ENCODE measurements at places on chromosomes 7 and 10. TPM values are rescaled to one million over a fixed set of nuclear protein-coding genes. Genes with fewer than 3 reads are reported as not detected.

DNA sequence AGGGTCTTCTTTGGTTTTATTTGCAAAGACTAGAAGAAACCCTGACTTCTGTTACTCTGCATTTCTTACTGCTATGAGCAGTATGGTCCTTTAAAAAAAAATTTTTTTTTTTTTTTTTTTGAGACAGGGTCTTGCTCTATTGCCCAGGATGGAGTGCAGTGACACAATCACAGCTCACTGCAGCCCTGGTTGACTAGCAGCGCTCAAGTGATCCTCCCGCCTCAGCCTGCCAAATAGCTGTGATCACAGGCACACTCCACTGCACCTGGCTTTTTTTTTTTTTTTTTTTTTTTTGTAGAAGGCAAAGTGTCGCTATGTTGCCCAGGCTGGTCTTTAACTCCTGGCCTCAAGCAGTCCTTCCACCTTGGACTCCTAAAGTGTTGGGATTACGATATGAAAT is 17.4 kb downstream of the CNNM2 start:
- peaks cover 10% of the 10 kb centered on the region for H3K36me3 ChIP-seq
- H3K27ac ChIP-seq, result no peak overlapping the region
- no peaks in the 10 kb centered on the region for H3K4me1 ChIP-seq

- no peaks in the 10 kb centered on the region for H3K4me1 ChIP-seq
- H3K27me3 ChIP-seq, result peaks cover 6% of the 10 kb centered on the region
- no peaks in the 10 kb centered on the region for H3K36me3 ChIP-seq
- DNase-seq, result no peak
- no peak overlapping the region for H3K27ac ChIP-seq
- H3K4me3 ChIP-seq, result no peak overlapping the region
Measured at GRCh38 chr7:54961391-54961790, 57.4 kb upstream of the EGFR start.

- peak overlapping the region; percentile 2 for H3K4me3 ChIP-seq
- DNase-seq, result no peak
- H3K36me3 ChIP-seq, result no peaks in the 10 kb centered on the region
- peaks cover 77% of the 10 kb centered on the region for H3K4me1 ChIP-seq
- no peaks in the 10 kb centered on the region for H3K27me3 ChIP-seq
- H3K27ac ChIP-seq, result peak overlapping the region; percentile 20
Measured at GRCh38 chr10:22669163-22669711, 45.1 kb downstream of the PIP4K2A start.

- H3K4me1 ChIP-seq, result no peaks in the 10 kb centered on the region
- DNase-seq, result no peak
- H3K27ac ChIP-seq, result no peak overlapping the region
- peaks cover 2% of the 10 kb centered on the region for H3K36me3 ChIP-seq
Measured at GRCh38 chr7:137943132-137943551, 58.7 kb downstream of the CREB3L2 start.

GRCh38 chr7:69598081-69598486 is at the start of gene AUTS2:
Gene AUTS2 (plus strand): TSS chr7:69598475. CDS start chr7:69599654, 1,179 bp downstream.
- H3K36me3 ChIP-seq, result peaks cover 4% of the 10 kb centered on the region
- H3K27me3 ChIP-seq, result no peaks in the 10 kb centered on the region
- peak; percentile 78 for DNase-seq
- H3K4me3 ChIP-seq, result peak within 1 kb of the TSS; percentile 93

The SRRM3 gene
- total RNA-seq, result not detected

The PDE6C gene
- not detected for total RNA-seq

The GPR26 gene
- total RNA-seq, result not detected

Measured in activated B cell treated with CpG ODN at 0.5 μM for 24 hours (primary cell).